ENCODE measurements at places on chromosomes 2 and 18.

GRCh38 chr2:232146294-232146693 is 184.8 kb downstream of the DIS3L2 start:
- no peak for DNase-seq

GRCh38 chr2:180202467-180202951 is 195.4 kb upstream of the CWC22 start:
- DNase-seq, result no peak

GRCh38 chr2:114127372-114127771 is 237.5 kb downstream of the ACTR3 start:
- DNase-seq, result no peak

GRCh38 chr2:147689220-147689909 is 155.5 kb upstream of the ACVR2A start:
- DNase-seq, result no peak

DNA sequence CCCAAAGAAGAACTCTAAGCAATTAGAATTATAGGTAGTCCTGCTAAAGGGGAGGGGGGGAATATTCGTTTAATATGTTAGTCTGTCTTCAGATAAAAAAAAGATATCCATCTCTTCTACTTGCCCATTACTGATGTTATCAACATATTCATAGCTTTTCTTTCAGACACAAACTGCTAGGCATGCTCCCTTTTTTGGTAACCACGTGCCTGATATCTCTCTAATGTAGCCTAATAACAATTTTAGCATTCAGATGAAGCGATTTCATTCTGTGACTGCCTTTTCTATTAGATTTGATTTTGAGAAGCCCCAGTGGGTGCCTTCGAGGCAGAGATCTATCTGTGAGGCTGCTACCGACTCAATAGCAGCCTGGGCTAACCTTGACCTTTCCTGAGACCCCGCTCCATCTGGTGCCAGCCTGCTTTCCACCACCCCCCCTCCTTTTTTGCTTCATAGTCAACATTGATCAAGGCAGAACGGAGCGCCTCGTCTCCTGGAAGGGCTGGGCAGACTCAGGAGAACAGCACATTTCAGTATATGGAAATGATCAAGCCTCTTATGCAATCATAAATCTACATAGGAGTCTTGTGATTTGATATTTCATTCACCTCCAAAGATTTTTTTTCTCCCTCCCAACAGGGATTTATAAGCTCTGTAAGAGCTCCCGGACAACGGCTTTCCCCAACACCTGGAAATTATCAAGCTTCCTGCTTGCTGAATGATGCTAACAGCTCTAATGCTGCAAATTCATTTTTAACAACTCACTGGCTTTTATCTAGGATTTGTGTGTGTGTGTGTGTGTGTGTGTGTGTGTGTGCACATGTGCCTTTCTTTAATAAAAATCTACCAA is 14.7 kb upstream of the BCL11A start:
- no peak for DNase-seq

- DNase-seq, result no peak
These were observed 178.1 kb downstream of the TWIST2 start for GRCh38 chr2:239025951-239026461.

DNA sequence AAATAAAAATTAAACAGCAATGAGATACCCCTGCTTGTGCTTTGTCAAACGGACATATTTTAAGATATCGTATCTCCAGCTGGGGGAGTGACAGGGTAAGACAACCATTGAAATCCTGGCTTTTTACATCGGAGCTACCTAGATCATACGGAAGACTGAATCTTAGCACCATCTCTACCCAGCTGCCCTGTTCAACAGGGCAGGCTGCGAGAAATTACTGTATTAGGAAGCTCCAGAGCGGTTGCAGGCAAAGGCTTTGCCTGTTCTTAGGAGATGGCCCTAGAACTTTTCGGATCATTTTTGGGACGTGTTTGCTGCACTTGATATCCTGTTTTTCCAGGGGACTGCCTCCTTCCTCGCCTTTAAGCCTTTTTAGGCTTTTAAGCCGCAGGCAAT is 2.0 kb upstream of the PRKCE start:
- no peak for DNase-seq

DNA sequence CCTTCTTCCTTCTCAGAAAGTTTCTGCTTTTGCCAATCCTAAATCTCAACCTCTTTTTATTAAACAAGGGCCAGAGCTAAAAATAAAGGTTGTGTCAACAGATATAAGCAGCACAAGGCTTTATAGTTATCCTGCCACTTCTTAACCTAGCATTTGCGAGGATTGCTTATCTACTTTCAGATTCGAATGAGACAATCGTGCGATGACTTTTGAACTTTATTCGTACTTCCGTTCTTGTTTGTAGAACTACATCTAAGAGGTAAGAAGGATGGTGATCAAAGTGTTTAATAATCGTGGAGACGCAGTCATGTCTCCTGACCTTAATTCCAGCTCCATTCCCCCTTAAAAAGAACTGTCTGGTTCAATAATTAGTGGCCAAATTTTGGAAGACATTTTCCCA is 578.6 kb downstream of the PIK3C3 start:
- DNase-seq, result no peak

DNA sequence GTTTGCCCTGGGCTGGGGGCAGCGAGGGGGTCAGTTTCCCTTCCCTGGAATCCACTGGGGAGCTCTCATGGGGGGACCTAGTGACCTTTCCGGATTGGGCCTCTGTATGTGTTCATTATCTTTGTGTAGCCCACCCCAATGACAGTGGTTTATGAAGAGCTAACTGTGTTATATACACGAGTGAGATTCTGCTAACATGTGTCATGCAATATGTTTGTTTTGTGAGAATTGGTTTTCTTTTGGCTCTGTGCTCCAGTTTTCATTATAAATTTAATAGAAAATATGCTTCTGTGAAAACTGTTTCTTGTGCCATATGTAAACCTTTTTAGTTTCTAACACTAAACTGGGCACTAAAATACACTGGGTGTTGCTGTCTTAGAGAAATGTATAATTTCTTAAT is 110.6 kb downstream of the WDSUB1 start:
- no peak for DNase-seq

DNA sequence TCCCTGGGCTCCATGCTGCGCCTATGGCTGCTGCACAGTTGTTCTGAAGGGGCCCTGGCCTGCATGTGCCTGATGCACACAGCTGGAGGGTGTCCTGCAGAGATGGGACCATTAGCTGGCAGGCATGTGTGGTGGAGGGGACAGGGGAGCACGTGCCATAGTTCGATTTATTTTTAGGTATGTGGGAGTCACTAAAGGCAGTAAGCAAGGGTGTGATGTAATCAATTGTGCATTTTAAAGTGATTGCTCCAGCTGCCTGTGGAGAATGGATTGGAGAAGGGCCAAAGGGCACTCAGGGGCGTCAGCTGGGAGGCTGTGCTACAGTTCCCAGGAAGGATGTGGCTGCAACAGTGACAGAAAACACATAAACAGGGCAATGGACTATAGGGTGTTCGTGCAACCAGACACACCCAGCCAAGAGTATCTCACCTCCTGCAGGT is 205.1 kb downstream of the ARL4C start:
- DNase-seq, result peak; percentile 38

GRCh38 chr18:8073167-8073566 is 506.1 kb downstream of the PTPRM start:
- DNase-seq, result no peak

GRCh38 chr2:7905756-7906155 is 776.1 kb upstream of the ID2 start:
- peak; percentile 82 for DNase-seq

- DNase-seq, result no peak
These were observed 47.7 kb downstream of the ACKR3 start for GRCh38 chr2:236617221-236617737.

DNA sequence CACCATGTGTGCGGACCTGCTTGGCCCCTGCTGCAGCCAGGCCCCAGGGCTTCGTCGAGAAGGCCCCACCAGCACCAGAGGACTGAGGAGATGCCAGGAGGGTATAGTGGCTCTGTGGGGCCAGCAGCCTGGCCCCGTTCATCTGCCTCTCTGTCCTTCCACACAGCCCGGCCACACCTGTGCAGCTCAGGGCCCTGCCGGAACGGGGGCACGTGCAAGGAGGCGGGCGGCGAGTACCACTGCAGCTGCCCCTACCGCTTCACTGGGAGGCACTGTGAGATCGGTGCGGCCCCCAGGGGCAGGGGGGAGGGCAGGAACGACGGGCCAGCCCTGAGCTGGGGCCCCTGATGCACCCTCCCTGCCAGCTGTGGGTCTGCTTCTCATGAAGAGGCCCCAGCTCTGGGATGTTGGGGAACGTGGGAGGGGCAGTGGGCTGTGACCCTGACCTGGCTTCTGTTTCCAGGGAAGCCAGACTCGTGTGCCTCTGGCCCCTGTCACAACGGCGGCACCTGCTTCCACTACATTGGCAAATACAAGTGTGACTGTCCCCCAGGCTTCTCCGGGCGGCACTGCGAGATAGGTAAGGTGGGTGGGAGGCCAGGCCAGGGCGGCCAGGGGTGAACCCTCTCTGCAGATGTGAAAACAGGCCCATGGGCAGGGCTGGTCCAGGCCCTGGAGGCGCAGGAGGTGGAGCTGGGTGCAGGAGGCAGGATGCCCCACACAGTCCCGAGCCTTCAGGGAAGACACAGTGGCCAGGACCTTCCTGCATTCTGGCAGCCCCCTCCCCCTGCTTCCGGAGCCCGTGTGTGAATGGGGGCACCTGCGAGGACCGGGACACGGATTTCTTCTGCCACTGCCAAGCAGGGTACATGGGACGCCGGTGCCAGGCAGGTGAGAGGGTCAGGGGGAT is 50.3 kb downstream of the MTERF4 start:
- no peak for DNase-seq

DNA sequence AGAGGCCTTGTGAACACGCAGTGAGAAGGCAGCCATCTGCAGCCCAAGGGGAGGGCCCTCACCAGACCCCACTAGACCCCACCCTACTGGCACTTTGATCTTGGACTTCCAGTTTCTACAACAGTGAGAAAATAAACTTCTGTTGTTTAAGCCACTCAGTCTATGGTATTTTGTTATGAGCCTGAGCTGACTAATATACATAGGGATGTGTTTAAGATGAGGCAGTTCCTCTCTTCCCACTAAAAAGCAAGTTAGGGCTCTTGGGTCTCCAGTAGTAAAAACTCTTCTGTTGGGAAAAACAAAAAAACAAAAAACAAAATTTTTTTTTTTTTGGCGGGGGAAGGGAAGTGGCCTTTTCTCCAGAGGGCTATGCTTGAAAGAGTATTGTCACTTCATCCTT is 233.2 kb upstream of the SMAD7 start:
- no peak for DNase-seq

GRCh38 chr2:213034585-213034984 is 116.8 kb downstream of the IKZF2 start:
- DNase-seq, result no peak

DNA sequence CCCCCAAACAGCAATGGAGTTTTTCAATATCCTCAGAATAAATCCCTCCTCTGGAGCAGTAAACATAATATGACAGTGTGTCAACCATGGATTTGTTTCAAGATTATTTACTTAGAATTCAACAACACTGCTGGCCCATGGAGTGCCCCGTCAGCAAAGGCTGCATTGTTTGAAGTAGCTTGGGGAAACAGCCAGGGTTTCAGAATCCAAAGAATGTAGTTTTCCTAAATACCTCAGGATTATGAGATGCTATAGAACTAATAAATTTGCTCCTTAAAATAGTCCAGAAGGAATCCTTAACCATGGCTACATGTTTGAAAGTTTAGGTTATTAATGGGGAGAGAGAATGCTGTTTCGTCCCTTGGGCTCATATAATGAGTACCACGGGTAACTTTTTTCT is 13.1 kb upstream of the CETN1 start:
- no peak for DNase-seq

GRCh38 chr18:36963464-36963863 is 134.5 kb downstream of the KIAA1328 start:
- DNase-seq, result no peak

DNA sequence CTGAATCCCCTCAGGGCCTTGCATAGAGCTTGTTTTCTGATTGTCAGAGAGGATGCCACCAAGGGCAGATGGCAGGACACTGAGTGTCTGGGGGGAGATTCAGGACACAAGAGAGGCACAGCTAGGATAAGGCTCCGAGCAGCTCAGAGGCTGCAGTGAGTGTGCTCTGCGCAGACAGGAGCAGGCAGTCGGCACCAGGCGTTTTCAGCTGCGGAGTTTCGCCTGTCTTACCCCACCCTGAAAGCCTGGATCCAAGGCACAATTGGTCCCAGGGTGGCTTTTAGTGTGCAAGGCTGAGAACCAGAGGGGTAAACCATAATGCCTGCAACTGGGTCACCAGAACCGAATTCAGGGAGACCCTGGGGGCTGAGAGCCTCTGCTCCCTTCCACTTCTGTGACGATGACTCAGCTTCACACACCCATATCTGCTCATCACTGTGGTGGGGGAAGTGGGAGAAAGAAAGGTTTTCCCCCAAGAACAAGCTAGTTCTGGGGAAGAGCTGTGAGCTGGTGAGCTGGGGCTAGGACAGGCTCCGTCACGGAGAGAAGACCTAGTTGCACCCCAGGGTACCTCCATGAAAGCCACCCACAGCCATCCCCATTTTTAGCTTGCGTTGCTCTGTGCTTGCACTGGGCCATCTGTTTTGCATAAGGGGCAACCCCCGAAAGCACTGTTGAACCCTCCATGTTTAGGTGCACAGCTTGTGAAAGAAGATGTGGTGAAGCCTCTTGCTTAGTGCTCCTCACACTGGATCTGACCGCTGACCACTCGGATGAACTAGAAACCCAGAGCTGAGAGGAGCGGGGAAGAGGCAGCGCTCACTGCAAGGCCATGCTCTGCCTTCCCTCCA is 173.7 kb downstream of the CELF4 start:
- no peak for DNase-seq

- DNase-seq, result no peak
These were observed 139.5 kb downstream of the HDAC4 start for GRCh38 chr2:239261356-239261755.

GRCh38 chr2:167689444-167689843 is 558.0 kb downstream of the STK39 start:
- DNase-seq, result no peak

- DNase-seq, result no peak
These were observed 23.6 kb upstream of the LHCGR start for GRCh38 chr2:48779019-48779716.

DNA sequence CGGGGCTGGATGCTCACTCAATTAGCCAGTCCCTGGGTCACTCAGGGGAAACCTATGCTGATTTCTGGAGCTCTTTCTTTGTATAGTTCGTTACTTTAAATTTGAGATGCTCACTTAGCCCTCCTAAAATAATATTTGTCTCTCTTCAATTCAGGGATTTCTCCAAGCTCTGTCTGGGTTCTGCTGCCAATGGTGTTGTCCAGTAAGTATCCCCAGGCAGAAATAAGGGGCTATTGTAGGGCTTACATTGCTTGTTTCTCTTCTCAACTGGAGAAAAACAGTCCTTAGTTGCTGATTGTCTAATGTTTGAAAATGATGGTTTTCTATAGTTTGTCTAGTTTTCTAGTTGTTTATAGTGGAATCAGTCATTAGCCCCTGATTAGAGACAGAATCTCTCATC is 5.0 kb downstream of the RAB6C start:
- no peak for DNase-seq

- no peak for DNase-seq
These were observed 100.8 kb upstream of the UGP2 start for GRCh38 chr2:63740943-63741342.

DNA sequence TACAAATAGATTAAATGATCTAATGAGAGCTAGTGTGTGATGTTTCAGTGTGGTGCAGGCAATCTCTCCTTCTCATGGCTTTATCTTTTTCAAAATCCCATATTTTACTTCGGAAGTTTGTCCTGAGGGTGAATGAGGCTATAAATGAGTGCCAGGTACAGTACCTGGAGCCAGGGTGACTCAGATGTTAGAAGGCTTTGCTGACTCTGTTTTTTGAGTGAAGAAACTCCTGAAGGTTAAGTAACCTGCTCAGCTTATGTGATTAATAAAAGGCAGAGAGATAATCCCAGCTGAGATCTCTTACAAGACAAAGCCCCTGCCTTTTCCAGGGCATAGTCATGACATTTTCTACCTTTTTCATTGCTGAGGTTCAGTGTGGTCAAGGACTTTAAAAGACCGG is 52.6 kb downstream of the MGAT5 start:
- no peak for DNase-seq

Data from NCI-H510A (cell line).